Activated CD4-positive, alpha-beta T cell treated with anti-CD3 and anti-CD28 coated beads, Interleukin-2, Interleukin-4, amounts not matched to agents 100 ng/mL and 50 ng/mL, durations not matched to agents 16 hours and 8 hours (primary cell): ENCODE measurements at places on chromosomes 2 and 18.

- DNase-seq = no peak
Observed at GRCh38 chr2:166284359-166284758, 91.4 kb downstream of the SCN9A start.

GRCh38 chr2:31239593-31240177 lies 5.7 kb downstream of the EHD3 start:
- no peak for DNase-seq

- no peak for DNase-seq
Observed at GRCh38 chr18:59033359-59033758, 106.3 kb upstream of the SEC11C start.

DNA sequence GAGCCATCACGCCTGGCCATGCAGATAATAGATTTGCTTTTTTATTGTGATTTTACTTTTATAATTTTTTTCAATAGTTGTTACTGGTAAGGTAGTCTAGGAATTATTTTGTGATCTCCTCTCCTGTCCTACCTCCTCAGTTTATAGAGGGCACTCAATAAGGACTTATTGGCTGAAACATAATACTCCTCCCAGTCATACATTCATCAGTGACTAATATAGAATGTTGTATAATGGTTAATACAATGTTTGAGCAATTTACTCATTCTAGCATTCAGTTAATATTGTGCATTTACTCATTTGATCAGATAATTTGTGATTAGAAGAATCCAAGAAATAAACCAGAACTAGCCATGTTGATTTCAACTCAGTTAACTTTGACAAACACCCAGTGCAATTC lies 25.8 kb upstream of the PPP3R1 start:
- no peak for DNase-seq

GRCh38 chr18:11379660-11380059 lies 229.7 kb upstream of the SLC35G4 start:
- DNase-seq = no peak

- peak; percentile 83 for DNase-seq
Observed at GRCh38 chr2:157420771-157421323, 23.0 kb downstream of the CYTIP start.

DNA sequence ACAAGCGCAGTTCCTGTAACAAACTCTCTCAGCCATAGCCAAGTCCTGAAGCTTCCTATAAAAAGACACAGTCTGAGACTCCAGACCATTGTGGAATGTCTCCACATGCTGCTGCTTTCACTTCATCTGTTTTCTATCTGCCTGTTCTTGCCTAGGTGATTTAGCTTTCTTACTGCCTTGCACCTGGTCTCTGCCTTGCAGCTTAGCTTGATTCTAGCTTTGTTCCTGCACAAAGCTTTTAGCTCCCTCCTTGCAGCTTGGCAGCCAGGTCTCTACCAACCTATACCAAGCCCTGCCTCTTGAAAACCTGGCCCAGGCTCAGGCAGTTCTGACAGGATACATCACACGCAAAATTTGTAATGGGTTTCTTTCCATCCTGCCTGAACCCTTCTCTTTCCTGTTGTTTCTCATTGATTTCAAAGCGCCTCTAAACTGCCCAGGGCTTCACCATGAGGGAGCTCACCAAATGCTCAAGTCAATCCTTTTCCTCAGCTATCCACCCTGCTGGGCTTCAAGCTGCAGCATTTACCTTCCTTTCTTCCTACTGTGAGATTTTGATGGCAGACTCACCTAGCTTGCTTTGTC lies 941.3 kb upstream of the NXPH2 start:
- DNase-seq = no peak

DNA sequence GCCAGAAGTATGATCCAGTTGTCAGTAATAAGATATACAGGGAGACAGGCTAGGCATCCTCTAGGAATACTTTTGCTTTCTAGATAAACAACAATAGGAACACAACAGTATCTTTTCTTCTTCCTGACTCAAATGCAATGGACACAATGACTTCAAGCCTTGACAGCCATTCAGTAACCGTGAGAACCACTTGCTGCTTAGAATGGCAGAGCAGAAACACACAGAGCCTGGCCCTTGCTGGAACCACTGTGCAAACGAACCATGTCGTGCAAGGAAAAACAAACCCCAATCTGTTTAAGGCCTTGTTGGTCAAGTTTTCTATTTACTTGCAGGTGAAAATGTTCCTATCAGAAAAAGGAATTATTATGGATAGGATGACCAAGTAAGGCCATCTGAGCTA lies 18.8 kb downstream of the TRIP12 start:
- DNase-seq = no peak

DNA sequence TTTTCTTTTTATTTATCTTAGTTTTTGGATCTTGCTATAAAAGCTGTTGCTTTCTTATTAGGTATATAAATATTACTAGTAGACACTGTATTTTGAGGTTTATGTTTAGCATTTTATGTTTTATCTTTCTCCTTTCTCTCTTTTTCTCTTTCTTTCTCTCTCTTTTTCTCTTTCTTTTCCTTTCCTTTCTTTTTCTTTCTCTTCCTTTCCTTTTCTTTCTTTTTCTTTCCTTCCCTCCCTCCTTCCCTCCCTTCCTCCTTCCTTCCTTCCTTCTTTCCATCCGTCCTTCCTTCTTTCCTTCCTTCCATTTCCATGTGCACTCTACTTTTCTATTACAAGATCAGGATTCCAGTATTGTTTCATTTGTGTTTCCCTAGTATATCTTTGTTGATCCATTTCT lies 814.8 kb downstream of the KCNJ3 start:
- DNase-seq = no peak

DNA sequence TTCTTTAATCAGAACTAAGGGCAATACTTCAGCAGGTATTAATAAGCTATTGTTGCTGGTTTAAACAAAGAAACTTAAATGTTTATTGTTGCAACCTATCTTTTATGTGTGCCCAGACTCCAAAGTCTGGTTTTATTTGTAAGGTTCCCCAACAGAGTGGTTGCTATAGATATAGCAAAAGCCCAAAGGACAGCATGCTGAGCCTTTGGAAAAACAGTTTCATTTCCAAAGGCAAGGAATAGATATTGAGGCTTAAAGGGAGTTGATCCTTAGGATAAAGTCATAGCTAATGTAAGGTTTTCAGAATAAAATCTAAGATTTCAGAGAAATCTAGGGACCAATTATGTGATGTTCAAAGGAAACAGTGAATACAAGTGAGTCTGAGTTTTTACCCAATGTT lies 413.2 kb upstream of the SLC14A2 start:
- no peak for DNase-seq

- no peak for DNase-seq
Observed at GRCh38 chr2:119316066-119316465, 50.6 kb downstream of the C2orf76 start.

DNA sequence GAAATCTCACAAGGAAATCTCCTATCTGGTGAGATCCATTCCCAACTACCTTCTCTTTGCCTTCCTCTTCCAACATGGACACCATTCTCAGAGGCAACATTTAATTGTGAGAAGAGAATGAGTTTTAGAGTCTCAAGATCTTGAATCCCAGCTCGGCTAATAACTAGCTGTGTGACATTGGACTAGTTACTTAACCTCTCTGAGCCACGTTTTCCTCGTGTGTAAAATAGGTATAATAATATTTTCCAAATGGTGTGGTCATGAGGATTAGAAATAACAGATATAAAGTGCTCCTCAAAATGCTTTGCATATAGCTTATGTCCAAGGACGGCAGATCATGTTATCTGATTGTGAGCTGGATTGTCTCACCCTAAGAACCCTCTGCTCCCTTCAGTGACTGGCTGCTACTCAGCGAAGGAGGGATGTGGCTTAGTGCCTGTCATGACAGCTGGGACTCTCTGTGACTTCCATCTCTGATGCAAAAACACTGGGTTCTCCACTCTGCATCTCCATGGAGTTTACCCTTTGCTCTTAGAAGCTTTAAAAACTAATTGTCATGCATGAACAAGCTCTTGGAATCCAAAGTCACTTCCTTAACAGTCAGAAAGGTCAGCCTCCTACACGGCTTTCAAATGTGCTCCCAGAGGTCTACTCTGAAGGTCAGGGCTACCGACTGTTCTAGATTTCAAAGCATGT lies 38.4 kb upstream of the MRPL19 start:
- DNase-seq = no peak

- DNase-seq = no peak
Observed at GRCh38 chr2:26700078-26700477, 7.6 kb downstream of the KCNK3 start.

- no peak for DNase-seq
Observed at GRCh38 chr2:126893153-126893552, 5.5 kb upstream of the TEX51 start.

GRCh38 chr18:8966821-8967220 lies 135.7 kb upstream of the NDUFV2 start:
- DNase-seq = no peak

DNA sequence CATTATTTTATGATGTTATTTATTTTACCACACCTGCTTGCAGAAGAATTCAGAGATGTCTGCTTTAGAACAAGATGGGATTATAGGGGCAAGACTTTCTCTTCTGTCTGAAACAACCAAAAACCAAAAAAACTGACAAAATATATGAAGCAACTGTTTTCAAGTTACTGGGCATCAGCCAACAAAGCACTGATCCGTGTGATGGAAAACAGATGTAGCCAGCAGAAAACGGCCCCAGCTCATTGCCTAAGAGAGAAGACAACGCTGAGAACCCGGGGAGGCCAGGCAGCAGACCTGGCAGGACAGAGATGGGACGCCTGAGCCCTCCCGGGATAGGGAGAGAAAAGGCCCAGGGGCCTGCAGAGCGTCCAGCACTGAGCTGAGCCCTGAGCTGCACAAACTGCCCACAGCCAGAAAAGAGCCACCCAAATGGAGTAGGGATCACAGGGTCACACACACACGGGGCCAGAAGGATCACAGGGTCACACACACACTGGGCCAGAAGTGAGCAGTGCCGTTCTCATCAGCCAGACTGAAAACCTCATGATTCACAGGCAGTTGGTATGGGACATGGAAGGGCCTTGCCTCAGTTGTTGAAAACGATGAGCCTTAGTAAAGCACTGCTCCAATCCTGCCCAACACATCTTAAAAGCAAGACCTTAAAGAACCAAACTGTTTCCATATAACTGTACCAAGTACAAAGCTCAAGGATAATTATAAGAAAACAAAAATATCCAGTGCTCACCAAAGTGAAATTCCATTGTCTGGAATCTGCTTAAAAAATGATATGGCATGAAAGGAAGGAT lies 12.1 kb downstream of the PXDN start:
- no peak for DNase-seq

DNA sequence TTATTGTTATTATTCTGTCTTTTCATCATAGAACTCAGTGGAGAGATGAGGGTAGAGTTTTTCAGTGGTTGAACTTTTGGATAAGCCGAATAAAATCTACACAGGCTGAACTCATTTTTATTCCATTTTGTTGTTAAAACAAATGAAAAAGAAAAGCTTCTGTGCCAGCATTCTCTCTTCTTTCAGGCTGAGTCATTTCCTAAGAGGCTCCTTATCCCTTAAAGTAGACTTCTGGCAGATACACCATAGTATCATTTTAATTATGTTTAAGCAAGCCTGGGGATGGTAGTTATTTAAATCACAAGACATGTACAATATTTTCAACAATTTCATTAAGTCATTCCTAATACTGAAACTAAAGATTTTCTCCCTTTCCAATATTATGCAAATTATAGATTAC lies 1364.0 kb upstream of the NRXN1 start:
- DNase-seq = no peak

- DNase-seq = no peak
Observed at GRCh38 chr2:23449831-23450331, 64.9 kb downstream of the KLHL29 start.

DNA sequence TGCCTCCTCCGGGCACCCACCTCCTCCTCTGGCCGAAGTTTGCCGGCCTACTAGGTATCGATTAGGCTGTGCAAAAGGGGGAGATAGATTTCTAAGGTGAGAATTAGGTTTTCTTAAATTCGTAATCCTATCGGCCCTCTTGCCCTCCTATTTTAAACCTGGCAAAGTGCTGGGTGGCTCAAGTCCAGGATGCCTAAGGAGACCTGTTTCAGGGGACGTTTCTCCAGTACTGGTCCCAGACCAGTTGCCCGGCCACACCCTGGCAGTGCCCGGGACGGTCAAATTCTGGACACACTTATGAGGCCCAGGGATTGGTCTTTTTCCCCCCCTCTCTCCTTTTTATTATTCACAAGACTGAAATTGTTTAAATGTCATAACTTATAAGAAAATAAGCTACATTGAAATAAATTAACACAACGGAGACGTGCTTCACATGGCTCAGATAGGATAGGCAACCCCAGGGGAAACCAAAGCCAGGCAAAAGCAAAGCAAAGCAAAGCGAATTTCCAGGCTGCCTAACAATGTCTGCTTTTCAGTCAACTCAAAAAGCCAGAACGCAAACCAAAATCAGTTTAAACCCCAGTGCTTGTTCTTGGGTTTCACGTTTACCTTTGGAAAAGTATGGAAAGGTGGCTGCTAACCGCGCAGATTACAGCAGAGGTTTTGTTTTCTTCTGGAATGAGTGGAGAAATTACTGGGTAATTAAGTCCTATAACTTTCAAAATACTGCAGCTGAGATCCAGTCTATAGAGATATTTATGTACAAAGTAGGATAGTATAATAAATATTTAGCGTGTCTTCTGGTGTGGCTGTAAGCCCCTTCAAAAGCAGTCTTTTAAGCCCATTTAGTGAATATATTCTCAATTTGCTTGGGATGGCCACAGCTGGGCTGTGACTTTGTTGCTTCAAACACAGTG lies 3.0 kb downstream of the GBX2 start:
- DNase-seq = no peak
